ENCODE measurements at places on chromosomes 1 and 21.
A peak's percentile ranks its signal among the peaks of the same experiment; 100 is the strongest.

GRCh38 chr21:23936224-23936623 lies 1671.1 kb downstream of the MRPL39 start:
- DNase-seq: no peak

- peak; percentile 67 for DNase-seq
Observed at GRCh38 chr1:21670956-21671902, 2.1 kb upstream of the RAP1GAP start.

DNA sequence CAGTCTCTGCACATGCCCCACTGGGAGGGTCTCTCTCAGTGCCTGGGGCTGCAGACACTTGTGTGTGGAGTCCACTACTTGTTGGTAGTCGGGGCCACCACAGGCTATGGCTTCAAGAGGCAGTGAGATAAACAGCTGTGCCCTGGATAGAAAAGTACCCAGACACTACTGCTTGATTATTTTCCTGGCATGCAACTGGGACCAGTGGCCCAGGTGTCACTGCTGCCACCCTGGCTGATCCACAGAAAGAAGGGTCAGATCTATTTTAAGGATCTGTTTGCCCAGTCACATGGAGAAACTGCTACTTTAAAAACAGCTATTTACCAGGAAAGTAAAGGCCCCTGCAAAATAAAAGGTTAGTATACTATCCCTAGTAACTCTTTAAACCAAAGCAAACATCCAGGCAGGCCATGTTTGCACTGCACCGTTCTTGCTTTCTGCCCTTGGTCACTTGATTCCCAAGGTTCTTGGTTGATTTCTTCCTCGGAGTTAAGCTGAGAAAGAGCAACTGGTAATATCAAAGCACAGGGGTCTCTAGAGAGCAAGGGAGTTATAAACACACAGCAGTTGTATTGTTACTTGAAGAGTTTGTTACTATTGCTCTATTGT lies 99.9 kb downstream of the GLUL start:
- DNase-seq: no peak

- no peak for DNase-seq
Observed at GRCh38 chr1:64920941-64921589, 45.3 kb downstream of the JAK1 start.

DNA sequence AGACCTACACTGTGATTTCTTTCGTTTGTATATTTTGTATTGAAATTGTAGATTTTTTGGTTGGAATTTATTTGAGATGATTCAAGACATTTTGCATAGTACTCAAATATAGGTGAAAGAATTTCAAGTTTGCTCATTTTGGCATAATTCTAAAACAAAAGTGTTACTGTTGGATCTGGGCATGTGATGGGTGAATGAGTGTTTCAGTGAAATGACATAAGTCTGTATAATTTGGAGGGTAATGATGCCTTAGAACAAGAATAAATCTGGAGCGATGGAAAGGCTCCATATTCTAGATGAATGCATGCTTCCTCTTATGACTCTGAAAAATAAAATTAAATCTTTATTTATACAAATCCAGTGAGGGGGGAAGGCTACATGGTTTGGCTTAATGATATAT lies 41.0 kb downstream of the NFIA start:
- no peak for DNase-seq

DNA sequence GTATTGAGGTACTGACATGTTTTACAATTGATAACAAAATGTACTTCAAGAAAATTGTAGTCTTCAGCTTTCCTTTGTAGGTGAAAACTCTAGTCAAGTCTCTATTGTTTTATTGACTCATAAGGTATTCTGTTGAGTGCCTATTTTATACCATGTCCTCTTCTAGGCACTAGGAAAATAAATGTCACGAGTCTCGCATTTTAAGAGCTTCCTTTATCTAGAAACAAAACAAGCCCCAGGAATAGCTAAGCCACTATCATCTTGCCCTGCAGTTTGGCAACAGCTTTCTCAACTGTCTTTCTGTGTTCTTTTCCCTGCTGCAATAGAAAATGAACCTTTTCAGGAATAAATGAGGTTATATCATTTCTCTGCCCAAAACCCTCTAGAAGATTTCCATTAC lies 288.5 kb upstream of the NEGR1 start:
- DNase-seq: no peak

GRCh38 chr1:116470671-116471070 lies 97.6 kb downstream of the ATP1A1 start:
- no peak for DNase-seq

GRCh38 chr1:117683571-117684285 lies 77.9 kb downstream of the TENT5C start:
- peak; percentile 77 for DNase-seq

DNA sequence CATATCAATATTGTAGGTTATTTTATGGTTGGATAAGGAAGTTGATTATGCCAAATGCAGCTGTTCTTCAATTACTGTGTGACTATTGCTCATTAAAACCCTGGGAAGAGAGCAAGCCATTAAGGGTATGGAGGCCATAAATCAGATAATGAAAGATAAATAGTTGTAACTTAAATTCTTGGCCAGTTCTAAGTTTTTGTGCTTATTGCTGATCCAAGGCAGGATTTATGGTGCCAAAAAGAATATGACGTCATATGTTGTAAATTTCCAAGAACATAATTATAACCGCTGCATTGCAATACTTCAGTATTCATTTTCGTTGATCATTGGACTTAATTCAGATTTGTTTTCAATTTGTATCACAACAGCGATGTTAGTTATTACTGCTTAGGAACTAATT lies 211.6 kb downstream of the LRRC40 start:
- DNase-seq: no peak

DNA sequence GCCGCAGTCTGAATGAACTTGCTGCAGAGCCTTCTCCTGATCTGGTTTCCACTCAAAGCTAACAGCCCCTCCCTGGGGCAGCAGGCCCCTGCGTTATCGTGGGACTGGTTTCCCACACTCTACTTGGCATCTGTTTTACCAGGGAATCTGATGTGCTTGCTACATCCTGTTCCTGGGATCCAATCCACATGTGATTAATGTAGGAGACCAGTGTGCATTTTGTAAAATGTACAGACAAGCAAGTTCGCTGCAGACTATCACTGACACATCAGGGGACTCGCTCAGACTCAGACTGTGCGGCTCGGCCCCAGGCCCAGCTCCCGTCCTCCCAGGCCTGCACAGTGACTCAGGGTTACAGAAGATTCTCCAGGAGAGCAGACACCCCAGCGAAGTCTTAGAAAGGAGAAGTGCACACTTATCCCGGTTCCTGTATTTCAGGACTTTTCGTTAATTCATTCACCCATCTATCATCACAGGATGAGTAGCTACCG lies 340.1 kb downstream of the MATN1 start:
- no peak for DNase-seq

GRCh38 chr1:160104486-160104885 lies 6.1 kb upstream of the IGSF8 start:
- no peak for DNase-seq

DNA sequence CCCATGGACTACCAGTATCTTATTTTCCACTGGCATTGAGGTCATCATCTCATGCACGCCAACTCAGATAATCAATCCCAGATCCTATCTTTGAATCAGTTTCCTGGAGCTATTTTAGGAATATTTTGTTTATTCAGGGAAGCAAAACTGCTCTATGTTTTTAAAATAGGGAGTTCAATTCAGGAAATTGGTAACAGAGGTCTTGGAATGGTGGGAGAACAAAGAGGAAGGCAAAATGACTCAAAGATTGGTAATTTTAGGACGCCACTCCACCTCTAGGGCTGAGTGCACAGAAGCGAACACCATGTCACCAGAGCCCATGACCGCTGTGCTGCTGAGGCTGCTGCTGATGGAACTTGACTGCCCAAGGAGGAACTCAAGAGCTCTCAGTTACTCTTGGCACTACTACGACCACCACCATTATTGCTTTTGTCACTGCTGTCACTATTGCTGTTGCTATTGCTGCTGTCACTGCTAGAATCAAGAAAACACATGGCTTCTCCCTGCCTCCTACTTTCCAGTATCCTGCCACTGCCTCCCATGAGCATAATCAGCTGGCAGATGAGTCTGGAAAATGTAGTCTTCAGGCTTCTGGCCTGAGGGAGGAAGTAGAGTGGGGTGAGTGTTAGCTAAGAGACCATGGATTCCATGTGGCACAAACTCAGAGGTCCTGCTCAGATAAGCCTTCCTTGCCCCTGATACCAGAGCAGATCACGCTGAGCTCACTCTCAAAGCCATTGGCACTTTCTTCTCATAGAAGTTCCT lies 71.6 kb upstream of the CNIH3 start:
- DNase-seq: no peak

GRCh38 chr1:35717911-35718476 lies 690 bp downstream of the C1orf216 start:
- DNase-seq: no peak

- DNase-seq: no peak
Observed at GRCh38 chr21:45750936-45751335, 107.4 kb downstream of the PCBP3 start.

- DNase-seq: no peak
Observed at GRCh38 chr1:184823080-184823479, 68.4 kb upstream of the EDEM3 start.

GRCh38 chr1:147842578-147842977 lies 60.0 kb upstream of the GJA8 start:
- no peak for DNase-seq

DNA sequence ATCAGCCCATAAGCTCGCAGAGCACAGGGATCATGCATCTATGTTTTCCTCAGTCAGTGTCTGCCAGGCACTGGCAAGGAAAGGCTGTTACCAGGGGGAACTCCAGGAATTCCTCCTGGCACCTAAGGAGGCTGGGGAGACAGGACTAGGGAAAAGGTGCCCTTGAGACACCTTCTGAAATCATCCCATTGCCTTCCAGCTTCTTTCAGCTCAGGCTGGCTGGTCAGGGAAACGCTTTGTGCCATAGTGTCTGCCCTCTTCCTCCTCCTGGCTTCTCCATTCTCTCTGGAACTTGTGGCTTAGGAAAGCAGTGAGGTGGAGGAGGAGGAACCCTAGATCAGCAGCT lies 13.8 kb downstream of the LMNA start:
- no peak for DNase-seq

DNA sequence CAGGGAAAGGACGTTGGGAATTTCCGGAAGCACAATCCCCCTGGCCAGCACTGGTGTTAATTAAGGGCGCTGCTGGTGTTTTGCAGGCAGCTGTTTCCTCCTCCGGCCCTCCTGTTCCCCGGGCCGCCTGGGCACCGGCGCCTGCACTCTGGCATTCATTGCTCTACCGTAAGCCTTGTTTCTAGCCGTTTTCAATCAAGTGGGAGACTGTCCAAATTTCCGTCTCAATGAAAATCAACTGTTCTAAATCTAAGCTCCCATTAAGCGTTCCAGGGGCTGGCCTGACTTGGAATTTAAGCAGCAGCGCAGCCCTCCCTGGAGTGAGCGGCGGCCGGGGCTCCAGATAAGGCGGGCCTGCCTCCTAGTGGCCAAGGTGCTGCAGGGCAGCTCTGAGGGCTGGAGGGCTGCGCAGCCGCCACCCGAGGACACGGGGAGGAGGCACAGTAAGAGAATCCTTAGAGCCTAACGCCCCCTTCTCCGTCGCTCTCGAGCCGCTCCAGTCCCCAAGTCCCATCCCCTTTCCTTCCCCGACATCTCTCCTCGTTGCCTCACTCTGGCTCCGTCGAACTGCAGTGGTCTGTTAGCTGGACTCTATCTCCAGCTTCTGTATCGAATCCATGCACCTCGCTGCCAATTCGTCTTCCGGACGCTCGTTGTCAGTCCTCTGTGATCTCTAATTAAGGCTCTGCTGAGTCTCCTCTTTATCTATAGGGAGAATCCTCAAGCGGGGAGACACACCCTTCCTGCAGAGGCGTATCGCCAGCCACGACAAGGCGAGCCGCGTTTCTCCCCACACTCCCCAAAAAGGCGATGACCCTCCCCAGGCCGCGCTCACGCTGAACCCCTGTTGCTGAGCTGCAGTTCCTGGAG lies 57.8 kb upstream of the LRRC8D start:
- DNase-seq: no peak

- no peak for DNase-seq
Observed at GRCh38 chr1:117060441-117061317, 553 bp downstream of the TTF2 start.

GRCh38 chr1:37262439-37263170 lies 211.8 kb upstream of the ZC3H12A start:
- no peak for DNase-seq

GRCh38 chr1:76038287-76039004 lies 36.1 kb upstream of the ST6GALNAC3 start:
- no peak for DNase-seq

Data from vagina (tissue), 2 donors.